ENCODE measurements at places on chromosomes 4 and X.
A peak's percentile ranks its signal among the peaks of the same experiment; 100 is the strongest.

DNA sequence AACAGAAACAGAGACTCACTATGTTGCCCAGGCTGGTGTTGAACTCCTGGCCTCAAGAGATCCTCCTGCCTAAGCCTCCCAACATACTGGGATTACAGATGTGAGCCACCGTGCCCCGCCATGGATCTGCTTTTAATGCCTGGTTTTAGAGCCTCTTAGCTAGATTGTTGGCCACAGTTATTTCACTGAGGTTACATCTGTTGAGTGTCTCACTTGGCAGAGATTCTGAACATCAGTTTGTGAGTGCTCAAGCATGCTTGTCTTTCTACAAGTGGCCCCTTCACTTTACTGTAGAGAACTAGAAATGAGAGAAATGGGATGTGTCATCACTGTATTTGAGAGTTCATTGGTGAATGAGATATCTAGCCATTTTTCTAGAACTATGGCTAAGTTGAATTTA, 218.5 kb downstream of the APBB2 start:
- no peak for DNase-seq

GRCh38 chrX:129545408-129545807, 5.3 kb downstream of the OCRL start:
- DNase-seq = no peak

GRCh38 chrX:14363728-14364127, 165.6 kb upstream of the GLRA2 start:
- no peak for DNase-seq

DNA sequence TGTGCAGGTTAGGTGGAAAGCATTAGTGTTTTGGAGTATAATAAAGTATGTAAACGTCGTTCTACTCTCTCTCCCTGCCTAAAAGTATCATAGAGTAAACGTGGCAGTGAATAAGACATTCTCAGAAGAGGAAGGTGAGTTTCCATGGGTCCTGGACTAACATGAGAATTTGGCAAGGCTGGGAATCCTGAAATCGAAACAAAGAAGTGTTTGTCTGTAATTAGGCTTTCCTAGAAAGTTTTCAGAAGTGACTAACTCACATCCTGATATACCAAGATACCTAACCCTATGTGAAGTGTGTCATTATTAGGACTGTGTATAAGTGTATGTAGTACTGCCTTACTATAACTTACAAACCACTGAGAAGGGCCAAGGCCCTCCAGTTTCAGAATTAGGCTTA, 50.7 kb upstream of the MAOA start:
- no peak for DNase-seq

DNA sequence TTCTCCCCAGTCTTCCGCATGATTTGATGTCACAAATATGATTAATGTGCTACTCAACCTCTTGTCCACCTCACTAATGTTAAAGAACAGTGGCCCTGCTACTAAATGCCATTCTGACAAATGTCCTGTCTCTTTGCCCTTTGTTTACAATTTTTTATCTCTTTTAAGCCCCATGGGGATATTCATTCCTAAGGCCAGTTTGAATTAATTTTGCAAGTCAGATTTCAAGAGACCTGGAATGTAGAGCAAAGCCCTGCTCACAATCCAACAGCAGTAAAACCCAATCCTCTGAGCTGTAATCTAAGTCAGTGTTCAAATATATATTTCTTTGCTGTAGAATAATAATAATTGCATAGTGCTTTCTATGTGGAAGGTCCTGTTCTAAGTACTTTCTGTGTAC, 81.2 kb downstream of the LDB2 start:
- no peak for DNase-seq

DNA sequence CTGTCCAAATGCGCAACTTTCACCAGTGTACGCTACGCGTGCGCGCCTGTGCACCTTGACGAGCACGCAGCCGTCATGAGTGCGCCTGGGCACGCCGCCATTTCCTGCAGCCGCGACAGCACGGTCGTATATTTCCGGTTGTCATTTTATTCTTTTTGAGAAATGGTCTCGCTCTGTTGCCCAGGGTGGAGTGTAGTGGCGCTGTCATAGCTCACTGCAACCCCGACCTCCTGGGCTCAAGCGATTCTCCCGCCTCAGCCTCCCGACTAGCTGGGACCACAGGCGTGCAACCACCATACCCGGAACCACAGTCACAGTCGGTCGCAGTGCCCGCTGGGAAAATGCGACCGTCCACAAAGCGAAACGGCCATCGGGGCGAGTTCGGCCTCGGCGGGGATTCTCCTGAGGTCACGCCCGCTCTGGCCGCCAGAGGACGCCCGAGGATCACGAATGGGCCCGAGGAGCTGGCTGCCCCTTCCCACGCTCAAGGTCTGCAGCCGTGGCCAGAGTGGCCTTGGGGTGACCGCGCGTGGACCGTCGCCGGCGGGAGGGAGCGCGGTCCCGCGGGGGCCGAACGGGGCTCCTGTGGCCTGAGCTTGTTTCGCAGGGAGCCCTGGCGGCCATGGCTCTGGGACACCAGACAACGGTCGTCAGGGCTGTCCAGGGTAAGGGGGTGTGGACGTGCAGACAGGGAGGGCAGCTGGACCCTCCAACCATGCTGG, 23.7 kb upstream of the PNMA3 start:
- DNase-seq = peak; percentile 49

GRCh38 chrX:148459343-148459742, 41.1 kb upstream of the AFF2 start:
- DNase-seq = no peak

DNA sequence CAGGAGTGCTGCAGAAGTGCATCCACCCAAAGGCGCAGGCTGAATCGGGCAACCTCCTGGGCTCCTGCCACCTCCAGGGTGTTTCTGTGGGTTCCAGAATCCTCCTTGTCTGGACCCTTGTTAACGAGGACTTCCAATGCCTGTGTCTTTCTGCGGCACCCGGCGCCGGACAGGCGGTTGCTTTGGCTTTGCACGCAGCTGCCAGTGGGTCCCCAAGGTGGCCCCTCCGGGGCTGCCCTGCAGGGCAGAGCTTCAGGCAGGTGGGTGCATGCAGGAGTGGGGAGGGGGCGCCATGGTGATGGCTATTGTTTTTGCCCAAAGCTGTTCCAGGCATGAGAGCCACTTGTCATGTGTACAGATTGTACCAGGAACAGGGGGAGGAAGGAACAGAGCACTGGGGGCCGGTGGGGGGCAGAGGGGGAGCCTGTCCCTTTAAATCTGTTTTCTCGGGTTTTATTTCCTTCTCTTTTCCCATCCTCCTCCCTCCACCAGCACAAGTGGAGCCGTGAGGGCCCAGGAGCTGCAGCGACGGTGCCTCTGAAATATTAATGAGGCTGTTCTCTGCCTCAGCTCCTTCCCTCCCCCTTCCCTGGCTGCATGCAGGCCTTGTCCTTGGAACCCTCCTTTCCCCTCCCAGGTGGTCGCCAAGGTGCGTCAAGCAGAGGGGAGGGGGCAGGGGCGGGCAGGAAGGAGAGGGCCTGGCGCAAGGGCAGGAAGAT, 13.1 kb downstream of the ATP2B3 start:
- DNase-seq = no peak

DNA sequence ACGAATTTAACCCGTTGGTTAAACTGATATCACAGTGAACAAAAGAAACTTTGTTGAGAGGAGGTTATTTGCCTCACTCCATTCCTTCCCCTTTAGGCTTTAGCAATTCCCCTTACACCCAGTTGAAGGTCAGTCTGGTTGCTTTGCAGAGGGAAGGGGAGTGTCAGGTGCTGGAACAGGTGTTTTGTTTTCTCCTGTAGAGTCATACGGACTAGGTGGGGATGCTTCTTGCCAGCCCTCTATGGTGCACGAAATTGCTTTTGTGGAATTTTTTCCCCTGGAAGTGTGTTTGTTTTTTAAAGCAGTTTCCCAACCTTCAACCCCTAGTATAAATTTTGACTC, 33.1 kb downstream of the DLG3 start:
- DNase-seq = no peak

DNA sequence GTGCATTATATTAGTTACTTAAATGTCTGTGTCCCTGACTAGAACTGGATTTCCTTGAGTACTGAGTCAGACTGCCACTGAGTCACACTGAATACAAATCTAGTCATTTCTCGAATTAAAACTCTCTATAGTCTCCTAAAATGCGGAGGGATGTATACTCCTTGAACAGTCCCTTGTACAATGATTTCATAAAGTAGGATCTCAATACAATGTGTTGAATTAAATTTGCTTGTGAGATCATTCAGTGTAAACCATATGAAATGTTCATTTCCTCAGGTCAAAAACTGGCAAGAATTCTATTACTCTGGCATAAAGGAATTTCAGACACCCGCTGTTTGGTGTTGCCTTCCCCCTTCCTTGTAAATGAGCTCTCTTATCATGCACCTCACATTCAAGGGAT, 17.5 kb upstream of the FAM241A start:
- DNase-seq = no peak

- peak; percentile 41 for DNase-seq
Measured at GRCh38 chrX:129678614-129679195, 23.9 kb upstream of the APLN start.

GRCh38 chrX:40267334-40268187, 169.8 kb upstream of the BCOR start:
- DNase-seq = no peak

GRCh38 chr4:133152831-133153481, 3.9 kb downstream of the PCDH10 start:
- no peak for DNase-seq

DNA sequence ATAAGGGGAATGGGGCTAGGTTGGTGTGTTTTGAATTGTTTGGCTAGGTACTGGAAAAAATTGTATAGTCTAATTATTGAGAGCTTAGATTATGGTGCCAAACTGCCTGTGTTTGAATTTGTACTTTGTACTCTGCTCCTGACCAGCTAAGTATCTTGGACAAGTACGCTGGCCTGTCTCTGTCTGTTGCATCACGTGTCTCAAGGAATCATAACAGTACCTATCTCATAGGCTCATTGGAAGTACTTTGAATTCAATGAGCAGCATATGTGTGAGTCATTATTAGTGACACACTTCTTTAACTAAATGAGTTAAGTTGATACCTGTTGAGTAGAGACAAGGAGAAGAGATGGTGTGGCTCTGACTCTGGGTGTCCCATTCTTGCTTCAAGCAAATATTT, 69.5 kb upstream of the MND1 start:
- no peak for DNase-seq

DNA sequence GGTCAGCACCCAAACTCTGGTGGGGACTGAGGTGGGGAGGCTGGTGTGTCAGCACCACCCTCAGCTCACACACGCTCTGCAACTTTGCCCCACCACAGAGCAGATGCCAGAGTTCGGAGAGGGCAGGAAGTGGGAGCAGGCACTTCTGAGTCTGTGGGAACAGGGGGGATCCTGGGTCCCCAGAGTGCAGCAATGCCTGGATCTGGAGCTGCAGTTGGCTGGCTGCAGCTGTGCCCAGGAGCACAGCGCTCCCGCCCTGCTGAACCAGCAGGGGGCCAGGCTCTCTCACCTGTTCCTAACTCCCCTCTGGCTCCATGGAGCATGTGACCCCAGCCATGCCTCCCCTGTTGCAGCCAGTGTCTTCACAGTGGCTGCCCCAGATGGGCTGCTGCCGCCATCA, 252.4 kb downstream of the SPOCK3 start:
- DNase-seq = no peak

DNA sequence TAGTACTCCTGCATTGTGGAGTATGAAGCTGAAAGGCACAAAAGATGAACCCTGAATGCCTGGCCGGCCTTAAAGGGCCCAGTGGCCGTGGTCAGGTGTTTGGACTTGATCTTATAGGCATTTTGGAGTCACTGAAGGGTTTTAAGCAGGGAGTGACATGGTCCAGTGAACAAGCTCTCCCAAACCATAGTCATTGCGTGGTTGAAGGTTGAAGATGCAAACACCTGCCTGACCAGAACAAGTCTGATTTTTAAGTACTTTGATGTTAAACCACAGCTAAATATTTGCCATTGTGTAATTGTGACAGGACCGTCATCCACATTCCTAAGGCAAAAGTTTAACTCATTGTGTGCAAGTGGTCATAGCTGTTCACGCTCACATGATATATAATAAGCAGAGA, 3.3 kb downstream of the STK32B start:
- DNase-seq = no peak

GRCh38 chrX:48648336-48648751, 35.3 kb upstream of the WAS start:
- peak; percentile 45 for DNase-seq

DNA sequence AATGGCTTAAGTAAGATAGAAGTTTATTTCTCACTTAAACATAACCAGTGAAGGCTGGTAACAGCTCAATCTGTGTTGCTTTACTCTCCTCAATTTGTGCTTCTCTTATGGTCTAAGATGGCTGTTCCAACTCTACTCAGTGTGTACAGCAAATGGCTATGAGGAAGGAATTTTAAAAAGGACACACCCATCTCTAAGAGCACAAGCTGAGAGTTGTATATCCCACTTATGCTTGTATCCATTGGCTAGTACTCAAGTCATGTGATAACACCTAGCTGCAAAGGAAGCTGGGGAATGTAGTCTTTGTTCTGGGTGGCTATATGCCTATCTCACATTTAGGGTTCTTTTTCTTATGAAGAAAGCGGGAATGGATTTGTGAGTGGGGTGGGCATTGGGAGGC, 63.3 kb downstream of the GPAT3 start:
- no peak for DNase-seq

DNA sequence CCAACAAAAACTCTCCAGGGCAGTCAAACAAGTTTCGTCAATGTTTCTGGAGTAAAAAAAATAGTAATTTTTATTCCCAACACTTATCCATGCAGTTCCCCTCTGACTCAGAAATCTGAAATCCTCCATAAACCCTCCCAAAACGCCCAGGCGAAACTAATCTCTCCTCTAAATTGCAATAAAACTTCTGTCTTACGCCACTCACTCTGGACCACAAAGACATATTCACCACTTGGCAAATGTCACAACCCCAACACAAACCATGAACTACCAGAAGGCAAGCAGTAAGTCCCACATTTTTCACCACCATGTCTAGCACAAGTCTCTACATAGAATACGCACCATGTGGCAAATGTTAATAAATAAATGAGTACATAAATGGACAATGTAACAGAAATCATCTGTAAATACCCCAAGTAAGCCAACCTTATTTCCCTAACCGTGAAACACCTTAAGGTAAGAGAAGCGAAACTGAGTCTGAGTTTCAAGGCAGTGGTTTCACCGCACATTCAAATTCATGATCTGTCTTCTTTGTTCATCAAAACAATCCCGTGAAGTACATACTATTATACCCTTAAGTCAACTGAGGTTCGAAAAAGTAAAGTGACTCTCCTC, 1.6 kb downstream of the PAPSS1 start:
- no peak for DNase-seq

GRCh38 chr4:3690551-3691152, 75.5 kb upstream of the ADRA2C start:
- DNase-seq = no peak

DNA sequence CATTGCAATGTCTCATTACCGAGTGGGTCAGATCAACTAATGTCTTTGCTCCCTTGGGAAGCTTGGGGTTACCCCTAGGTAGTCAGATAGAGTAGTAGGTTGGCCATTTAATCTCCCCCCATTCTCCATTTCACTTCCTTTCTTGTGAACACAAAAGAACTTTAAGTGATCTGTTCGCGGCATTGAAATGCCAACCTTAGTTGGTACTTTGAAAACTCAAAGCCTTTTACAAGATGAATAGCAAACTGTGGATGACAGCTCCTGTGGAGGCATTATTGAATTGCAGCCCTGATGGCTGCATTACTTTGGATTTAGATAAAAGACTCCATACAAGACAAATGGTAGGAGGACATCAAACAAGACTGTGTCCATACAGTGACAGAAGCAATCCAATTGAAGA, 469.1 kb downstream of the GBA3 start:
- DNase-seq = no peak

- DNase-seq = no peak
Measured at GRCh38 chr4:8000247-8000646, 60.6 kb upstream of the AFAP1 start.

- no peak for DNase-seq
Measured at GRCh38 chrX:431056-431455, 44.3 kb upstream of the PPP2R3B start.

GRCh38 chr4:139207873-139208403, 30.9 kb upstream of the ELF2 start:
- no peak for DNase-seq

Measured in activated CD4-positive, alpha-beta T cell treated with anti-CD3 and anti-CD28 coated beads, Interleukin-2, amount 10 ng/mL, durations not matched to agents 7 days and 5 days (primary cell).